ENCODE measurements at places on chromosomes 2 and 18. TPM values are rescaled to one million over a fixed set of nuclear protein-coding genes. Genes with fewer than 3 reads are reported as not detected.

Gene AGBL5
- 33.2 TPM for total RNA-seq

Gene CYTIP
- not detected for total RNA-seq

Gene SCN7A
- 16.4 TPM for total RNA-seq

Gene GRHL1
- 0.58 TPM for total RNA-seq

Gene MOGAT1
- not detected for total RNA-seq

Gene GAL3ST2
- not detected for total RNA-seq

Gene OSR1
- total RNA-seq = 19.5 TPM

Gene RAB17
- 0.83 TPM for total RNA-seq

Gene CHRND
- total RNA-seq = not detected

Gene AGXT
- total RNA-seq = not detected

Gene FAM124B
- 0.44 TPM for total RNA-seq

Gene GALNT13
- total RNA-seq = 0.17 TPM

Gene TUBA3E
- not detected for total RNA-seq

Gene ASIC4
- 0.15 TPM for total RNA-seq

Gene TXNDC2
- total RNA-seq = under 0.01 TPM

Gene PSMA8
- total RNA-seq = not detected

Gene SERPINB13
- not detected for total RNA-seq

Gene LCT
- under 0.01 TPM for total RNA-seq

Gene FOXI3
- not detected for total RNA-seq

Gene TUBA4B
- not detected for total RNA-seq

Gene ACKR3
- 3.0 TPM for total RNA-seq

Gene VWA3B
- not detected for total RNA-seq

Gene MC2R
- not detected for total RNA-seq

Gene AKAIN1
- total RNA-seq = not detected

Gene CPLX4
- not detected for total RNA-seq

Gene OR6B2
- not detected for total RNA-seq

Gene ABCG8
- not detected for total RNA-seq

Gene PAPOLG
- total RNA-seq = 16.9 TPM

Gene ECEL1
- total RNA-seq = not detected

Gene IL37
- total RNA-seq = not detected

Gene PUM2
- 44.1 TPM for total RNA-seq

Gene SMCHD1
- total RNA-seq = 80.4 TPM

Gene SRD5A2
- total RNA-seq = not detected

Gene PRSS56
- not detected for total RNA-seq

Gene TNS1
- total RNA-seq = 114 TPM

Gene DTNA
- total RNA-seq = 17.5 TPM

Gene LRP2
- total RNA-seq = not detected

Gene ASAP2
- total RNA-seq = 33.3 TPM

Gene SERPINB12
- total RNA-seq = not detected

All from smooth muscle cell of trachea (primary cell).